ENCODE measurements at places on chromosomes 13 and 19. TPM values are rescaled to one million over a fixed set of nuclear protein-coding genes. Genes with fewer than 3 reads are reported as not detected.
A peak's percentile ranks its signal among the peaks of the same experiment; 100 is the strongest.

GRCh38 chr13:34933786-34934185 lies 8.3 kb upstream of the NBEA start:
- no peaks in the 10 kb centered on the region for H3K4me1 ChIP-seq
- H3K4me3 ChIP-seq = no peak overlapping the region
- DNase-seq = no peak
- no peaks in the 10 kb centered on the region for H3K27me3 ChIP-seq

GRCh38 chr19:55419624-55420236 lies 12.1 kb upstream of the UBE2S start:
- H3K4me1 ChIP-seq = no peaks in the 10 kb centered on the region
- H3K36me3 ChIP-seq = no peaks in the 10 kb centered on the region
- H3K4me3 ChIP-seq = no peak overlapping the region
- no peaks in the 10 kb centered on the region for H3K27me3 ChIP-seq

BRME1 gene
- 2.9 TPM for total RNA-seq

- no peaks in the 10 kb centered on the region for H3K36me3 ChIP-seq
- H3K4me3 ChIP-seq = no peak overlapping the region
- H3K27ac ChIP-seq = peak overlapping the region; percentile 55
- peaks cover 6% of the 10 kb centered on the region for H3K4me1 ChIP-seq
- H3K27me3 ChIP-seq = no peaks in the 10 kb centered on the region
These were observed 30.3 kb upstream of the FRY start for GRCh38 chr13:32001154-32001768.

ZNF473 gene
- 9.2 TPM for total RNA-seq

DNA sequence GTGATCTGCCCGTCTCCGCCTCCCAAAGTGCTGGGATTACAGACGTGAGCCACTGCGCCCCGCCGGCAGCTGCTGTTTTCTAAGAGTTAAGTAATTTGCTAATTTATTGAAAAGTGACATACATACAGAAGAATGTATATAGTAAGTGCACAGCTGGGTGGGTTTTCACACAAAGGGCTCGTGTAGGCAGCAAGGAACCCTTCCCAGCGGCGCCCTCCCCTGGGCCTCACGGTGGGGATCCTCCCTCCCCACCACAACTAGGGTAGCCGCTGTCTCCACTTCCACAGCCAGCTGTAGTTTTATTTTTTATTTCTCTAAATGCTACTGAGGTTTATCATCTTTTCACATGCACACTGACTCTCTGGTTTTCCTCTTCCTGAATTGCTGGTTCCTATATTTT lies 64.9 kb downstream of the CRYL1 start:
- no peaks in the 10 kb centered on the region for H3K36me3 ChIP-seq
- no peak overlapping the region for H3K27ac ChIP-seq
- no peaks in the 10 kb centered on the region for H3K4me1 ChIP-seq
- H3K4me3 ChIP-seq = no peak overlapping the region
- H3K27me3 ChIP-seq = no peaks in the 10 kb centered on the region
